ENCODE measurements at places on chromosomes 4 and X.

DNA sequence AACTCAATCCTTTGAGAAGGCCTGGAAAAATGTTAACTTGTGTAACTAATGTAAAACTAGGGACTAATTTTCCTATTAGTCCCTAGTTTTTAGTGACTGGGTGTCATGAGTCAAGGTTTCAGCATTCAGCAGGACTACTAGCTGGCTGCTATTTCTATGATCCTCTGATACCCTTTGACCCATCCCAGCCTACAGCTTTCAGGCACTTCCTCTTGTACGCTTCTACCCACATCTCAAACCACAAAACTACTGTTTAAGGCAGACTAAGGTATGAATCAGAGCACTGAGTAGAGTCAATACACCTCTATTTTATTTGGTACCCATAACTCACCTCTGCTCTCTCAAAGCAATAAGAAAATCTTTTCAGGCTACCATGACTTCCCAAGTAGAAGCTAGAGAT lies 809.6 kb downstream of the PDHA2 start:
- DNase-seq, result no peak

DNA sequence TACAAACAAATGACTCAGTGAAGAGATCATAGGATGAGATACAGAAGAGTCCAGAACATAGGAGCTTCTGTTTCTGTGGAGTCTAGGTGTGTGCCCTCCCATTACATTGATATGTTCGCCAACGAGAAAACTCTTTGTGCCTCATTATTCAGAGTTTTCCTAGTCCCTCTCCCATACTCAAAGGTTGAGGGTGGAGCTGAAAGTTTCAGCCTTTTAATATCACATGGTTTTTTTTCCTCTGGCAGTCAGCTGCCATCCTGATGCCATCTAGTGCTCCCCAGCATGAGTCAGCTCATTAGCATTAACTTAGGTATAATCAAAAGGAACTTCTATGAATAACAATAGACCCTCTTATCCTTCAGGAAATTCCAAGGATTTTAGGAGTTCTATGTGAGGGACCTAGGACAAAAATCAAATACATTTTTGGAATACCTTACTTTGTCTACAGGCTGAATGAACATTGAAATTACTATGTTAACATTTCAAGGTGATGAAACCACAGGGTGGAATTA lies 559.6 kb upstream of the AMOT start:
- peak; percentile 65 for DNase-seq

DNA sequence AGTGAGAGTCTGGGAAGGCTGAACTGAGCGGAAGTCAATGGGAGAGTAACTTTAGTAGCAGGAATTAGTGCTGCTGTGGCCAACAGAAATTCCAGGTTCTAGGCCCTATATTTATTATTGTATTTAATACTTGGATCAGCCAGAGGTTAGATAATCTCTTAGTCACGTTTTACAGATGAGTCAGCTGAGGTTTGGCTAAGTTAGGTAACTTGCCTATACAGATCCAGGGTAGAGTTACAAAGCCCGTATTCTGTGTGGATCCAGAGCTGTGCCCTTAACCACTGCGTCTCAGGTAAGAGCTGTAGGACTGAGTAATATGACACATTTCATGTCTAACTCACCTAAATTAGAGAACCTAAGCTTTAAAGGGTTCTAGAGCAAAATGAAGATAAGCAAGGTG lies 20.5 kb downstream of the PSMD10 start:
- peak; percentile 19 for DNase-seq

DNA sequence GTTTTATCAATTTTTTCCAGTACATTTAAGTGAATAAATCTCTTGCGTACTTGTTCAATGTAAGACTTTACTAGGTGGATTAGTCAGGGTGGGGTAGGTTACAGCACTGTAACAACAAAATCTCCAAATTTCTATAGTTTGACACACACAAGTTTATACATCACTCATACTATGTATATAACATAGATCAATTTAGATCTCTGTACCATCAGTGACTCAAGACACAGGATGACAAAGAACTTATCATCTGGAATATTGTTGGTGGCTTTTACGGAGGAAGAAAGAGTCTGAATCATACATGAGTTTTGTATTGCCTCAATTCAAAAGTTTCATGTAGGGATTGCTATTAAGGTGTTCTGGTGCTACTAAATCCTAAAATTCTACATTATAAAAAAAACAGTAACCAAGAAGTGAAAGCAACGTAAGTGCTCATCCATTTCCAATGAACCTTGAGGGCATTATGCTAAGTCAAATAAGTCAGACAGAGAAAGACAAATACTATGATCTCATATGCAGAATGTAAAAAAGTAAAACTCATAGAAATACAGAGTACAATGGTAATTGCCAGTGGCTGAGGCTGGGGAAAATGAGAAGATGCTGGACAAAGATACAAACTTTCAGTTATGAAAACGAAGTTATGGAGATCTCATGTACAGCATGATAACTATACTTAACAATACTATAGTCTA lies 98.0 kb upstream of the DKK2 start:
- peak; percentile 3 for DNase-seq

DNA sequence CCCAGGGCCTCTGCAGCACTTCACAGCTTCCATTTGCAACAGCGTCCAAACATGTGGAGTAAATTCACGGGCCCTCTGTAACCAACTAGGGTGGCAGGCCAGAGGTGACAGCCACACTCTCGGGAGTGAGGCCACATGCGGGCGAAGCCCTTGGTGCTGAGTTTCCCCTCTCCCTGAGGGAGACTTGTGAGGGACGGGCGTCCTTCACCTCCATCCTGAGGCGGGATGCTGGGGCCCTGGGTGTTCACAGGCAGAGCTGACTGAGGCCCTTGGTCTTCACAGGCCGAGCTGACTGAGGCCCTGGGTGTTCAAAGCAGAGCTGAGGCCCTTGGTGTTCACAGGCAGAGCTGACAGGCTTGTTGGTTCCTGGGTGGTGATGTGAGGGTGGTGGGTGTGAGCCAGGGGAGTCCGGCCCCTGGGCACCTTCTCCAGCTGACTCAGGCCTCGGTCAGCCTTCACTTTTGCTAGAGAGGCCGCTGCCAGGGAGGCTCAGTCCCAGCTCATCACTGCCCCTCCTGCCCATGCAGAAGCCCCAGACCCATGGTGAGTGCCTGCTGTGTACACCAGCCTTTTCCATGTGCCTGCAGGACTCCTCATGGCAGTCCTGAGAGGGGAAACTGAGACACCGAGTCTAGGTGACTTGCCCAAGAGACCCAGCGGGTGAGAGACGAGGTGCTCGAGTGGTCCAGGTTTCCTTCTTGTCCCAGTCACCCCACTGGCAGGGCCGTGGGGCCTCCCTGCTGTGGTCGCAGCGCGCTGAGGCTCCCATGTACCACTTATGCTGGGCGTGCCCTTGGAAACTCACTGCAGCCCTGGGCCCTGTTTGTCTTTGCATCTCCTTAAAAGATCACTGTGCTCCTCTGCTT lies 8.5 kb downstream of the WFS1 start:
- no peak for DNase-seq

DNA sequence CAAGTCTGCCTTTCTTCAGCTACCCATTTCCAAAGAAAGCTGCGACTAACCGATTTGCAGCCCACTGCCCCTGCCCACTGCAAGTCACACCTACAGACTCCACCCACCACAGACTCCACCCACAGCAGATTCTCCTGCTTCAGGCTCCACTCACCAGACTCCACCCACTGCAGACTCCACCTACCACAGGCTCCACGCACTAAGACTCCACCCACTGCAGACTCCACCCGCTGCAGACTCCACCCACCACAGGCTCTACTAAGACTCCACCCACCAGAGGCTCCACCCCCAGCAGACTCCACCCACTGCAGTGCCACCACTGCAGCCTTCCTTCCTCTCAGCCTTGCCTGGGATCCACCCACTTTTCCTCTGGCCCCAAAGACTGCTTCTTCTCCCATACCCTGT lies 41.3 kb downstream of the ABLIM2 start:
- DNase-seq, result peak; percentile 78

DNA sequence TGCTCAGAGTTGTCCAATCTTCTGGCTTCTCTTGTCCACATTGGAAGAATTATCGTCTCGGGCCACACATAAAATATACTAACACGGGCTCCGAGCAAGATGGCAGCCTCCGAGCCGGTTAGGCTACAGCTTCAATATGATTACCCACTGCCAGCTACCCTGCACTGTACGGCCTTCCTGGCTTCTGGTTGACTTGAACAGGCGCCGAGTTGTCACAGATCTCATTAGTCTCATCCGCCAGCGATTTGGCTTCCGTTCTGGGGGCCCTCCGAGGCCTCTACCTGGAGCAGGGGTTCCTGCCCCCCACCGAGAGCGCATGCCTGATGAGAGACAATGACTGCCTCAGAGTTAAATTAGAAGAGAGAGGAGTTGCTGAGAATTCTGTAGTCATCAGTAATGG lies 101.2 kb upstream of the NUDT6 start:
- DNase-seq, result no peak

GRCh38 chrX:46260499-46260898 lies 284.7 kb downstream of the ZNF674 start:
- no peak for DNase-seq

DNA sequence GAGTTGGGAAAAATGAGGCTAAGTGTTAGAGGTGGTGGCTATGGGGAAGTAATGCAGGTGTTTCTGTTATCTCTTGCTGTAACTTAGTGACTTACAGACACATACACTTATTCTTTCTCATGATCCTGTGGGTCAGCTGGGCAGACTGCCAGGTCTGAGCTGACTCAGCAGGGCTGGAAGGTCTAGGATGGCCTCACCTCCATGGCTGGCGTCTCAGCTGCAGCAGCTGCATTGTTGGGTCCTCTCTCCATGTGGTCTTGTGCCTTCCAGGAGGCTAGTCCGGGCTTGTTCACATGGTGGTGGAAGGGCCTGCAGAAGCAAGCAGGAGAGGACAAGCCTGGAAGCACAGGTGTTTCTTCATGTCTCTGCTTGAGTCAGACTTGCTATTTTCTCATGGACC lies 172.7 kb downstream of the NHS start:
- DNase-seq, result peak; percentile 85

- no peak for DNase-seq
Observed at GRCh38 chr4:31657859-31658570, 937.8 kb downstream of the PCDH7 start.

DNA sequence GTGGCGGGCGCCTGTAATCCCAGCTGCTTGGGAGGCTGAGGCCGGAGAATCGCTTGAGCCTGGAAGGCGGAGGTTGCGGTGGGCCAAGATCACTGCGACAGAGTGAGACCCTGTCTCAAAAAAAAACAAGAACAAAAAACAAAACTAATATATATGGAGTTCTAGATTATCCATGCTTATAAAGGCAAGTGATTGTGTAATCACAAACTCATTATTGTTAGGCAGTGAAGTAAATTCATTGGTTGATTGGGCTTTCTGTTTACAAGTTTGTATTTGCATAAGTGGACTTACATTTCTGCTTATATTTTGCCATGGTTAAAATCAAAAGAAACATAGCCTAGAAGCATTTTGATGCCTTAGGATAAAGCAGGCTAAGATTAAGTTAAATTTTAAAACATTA lies 2.5 kb upstream of the UBE2D3 start:
- no peak for DNase-seq

GRCh38 chr4:2696423-2696822 lies 59.7 kb downstream of the TNIP2 start:
- DNase-seq, result no peak

- peak; percentile 25 for DNase-seq
Observed at GRCh38 chr4:98793658-98794057, 135.2 kb upstream of the TSPAN5 start.

DNA sequence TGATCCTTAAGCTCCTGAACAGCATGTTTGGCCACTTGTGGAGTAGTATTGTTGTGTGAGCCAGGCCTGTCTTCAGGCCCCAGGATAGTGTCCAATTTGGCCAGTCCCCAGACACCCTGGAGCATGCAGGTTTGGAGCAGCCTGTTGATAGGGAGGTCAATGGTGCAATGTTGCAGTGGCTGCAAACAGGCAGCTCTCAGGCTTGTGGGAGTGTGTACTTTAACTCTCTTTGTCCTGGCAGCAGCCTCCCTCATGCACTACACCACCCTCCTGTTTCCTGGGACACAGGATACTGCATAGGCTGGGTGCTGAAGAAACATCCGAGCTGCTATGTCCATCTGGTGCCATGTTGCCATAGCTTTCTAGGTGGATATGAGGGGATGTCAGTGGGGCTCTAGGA lies 24.0 kb downstream of the TECRL start:
- no peak for DNase-seq

All from DMS53 (cell line).